Activated CD4-positive, alpha-beta T cell treated with anti-CD3 and anti-CD28 coated beads, Interleukin-2, amount 10 ng/mL, durations not matched to agents 24 days and 14 days (primary cell): ENCODE measurements at places on chromosomes 16 and 17. TPM values are rescaled to one million over a fixed set of nuclear protein-coding genes. Genes with fewer than 3 reads are reported as not detected.

- DNase-seq: no peak
- H3K27me3 ChIP-seq: no peaks in the 10 kb centered on the region
- peak overlapping the region; percentile 45 for H3K27ac ChIP-seq
- H3K36me3 ChIP-seq: peaks cover 66% of the 10 kb centered on the region
These were observed 3.3 kb downstream of the NLRP1 start for GRCh38 chr17:5580969-5581368.

DNA sequence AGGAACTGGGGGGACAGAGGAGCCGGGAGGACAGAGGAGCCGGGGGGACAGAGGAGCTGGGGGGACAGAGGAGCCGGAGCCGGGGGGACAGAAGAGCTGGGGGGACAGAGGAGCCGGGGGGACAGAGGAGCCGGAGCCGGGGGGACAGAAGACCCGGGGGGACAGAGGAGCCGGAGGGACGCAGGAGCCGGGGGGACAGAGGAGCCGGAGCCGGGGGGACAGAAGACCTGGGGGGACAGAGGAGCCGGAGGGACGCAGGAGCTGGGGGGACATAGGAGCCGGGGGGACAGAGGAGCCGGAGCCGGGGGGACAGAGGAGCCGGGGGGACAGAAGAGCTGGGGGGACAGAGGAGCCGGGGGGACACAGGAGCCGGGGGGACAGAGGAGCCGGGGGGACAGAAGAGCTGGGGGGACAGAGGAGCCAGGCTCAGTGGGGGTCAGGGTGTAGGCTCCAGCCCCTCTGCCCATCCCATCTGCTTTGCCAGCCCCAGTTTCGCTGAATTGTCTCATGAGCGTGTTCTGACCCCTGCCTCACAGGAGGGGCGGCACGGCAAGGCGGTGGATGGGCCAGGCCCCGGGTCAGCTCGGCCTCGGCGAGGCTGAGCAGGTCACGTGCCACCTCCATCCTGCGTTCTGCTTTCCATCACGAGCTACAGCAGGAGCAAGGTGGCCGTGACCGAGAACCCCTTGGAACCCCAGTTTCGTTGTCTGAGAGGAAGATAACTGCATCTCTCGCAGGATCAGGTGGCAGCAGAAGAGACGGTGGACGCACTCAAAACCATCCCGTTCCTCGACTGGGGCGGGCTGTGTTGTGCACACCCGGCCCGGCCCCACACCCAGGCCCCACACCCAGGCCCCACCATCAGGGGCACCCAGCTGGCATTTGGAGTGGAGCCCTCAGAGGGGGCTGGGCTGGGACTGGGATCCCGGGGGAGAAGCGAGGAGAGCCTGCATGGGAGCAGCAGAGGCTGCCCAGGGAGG, 26.1 kb upstream of the CBFA2T3 start:
- H3K4me3 ChIP-seq: no peak overlapping the region
- H3K36me3 ChIP-seq: no peaks in the 10 kb centered on the region
- peaks cover 20% of the 10 kb centered on the region for H3K27me3 ChIP-seq
- DNase-seq: no peak
- H3K4me1 ChIP-seq: peaks cover 3% of the 10 kb centered on the region

The PHF23 gene
- 46.2 and 51.7 TPM in 2 replicates for total RNA-seq

DNA sequence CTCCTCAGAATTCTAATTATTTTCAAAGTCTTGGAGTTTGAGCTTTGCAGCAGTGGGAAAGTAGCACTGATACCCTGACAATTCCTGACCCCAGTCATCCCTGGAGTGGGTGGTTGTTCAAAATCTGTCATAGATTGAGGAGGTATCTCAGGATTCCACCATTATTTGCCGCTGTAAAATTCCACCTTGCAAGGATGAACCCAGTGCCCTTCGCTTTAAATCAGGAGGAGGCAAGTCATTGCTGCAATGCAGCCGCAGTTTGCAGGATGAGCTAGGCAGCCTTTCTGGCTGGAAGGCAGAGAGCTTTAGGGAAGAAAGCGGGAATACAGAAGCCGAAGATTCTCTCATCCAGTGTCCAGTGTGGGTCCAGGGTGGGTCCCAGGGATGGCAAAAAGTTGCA, 296.9 kb downstream of the RBFOX1 start:
- no peaks in the 10 kb centered on the region for H3K27me3 ChIP-seq
- no peak overlapping the region for H3K4me3 ChIP-seq
- H3K27ac ChIP-seq: no peak overlapping the region

DNA sequence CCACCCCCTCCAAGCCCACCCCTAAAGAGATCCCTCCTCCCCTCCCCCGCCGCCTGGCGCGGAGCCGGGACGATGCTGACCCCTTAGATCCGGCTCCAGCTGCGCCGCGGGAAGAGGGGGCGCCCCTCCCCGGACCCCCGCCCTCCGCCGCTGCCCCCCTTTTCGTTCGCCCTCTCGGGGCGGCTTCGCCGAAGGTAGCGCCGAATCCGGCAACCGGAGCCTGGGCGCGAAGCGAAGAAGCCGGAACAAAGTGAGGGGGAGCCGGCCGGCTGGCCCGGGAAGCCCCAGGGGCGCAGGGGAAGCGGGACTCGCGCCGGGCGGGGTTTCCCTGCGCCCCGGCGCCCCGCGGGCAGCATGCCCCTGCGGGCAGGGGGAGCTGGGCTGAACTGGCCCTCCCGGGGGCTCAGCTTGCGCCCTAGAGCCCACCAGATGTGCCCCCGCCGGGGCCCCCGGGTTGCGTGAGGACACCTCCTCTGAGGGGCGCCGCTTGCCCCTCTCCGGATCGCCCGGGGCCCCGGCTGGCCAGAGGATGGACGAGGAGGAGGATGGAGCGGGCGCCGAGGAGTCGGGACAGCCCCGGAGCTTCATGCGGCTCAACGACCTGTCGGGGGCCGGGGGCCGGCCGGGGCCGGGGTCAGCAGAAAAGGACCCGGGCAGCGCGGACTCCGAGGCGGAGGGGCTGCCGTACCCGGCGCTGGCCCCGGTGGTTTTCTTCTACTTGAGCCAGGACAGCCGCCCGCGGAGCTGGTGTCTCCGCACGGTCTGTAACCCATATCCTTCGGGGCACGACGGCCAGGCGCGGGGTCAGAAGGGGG, 623 bp downstream of the CACNA1G start:
- H3K27ac ChIP-seq: no peak overlapping the region
- H3K4me1 ChIP-seq: peaks cover 14% of the 10 kb centered on the region
- peaks cover 70% of the 10 kb centered on the region for H3K27me3 ChIP-seq
- no peaks in the 10 kb centered on the region for H3K36me3 ChIP-seq
- no peak overlapping the region for H3K4me3 ChIP-seq
- peak; percentile 75 for DNase-seq

- no peak for DNase-seq
- H3K4me3 ChIP-seq: no peak overlapping the region
- no peaks in the 10 kb centered on the region for H3K27me3 ChIP-seq
These were observed 4.3 kb downstream of the GID4 start for GRCh38 chr17:18043491-18043890.

DNA sequence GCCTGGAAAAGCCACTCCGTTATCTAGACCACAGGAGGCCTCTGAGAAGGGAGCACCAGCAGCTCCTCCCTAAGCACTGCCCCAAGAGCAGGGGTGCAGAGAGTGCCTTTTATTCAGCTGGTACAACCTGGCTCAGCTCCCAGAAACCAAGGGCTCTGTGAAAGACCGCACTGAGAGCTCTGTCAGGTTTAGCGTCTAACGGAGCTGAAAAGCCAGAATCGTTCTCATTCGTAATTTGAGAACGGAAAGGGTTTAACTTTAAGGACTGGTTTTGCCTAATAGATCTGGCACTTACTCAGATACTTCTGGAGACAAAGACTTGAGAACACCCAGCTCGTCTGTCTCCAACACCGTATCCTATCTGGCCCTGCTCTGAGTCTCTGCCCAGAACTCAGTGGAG, 13.5 kb downstream of the MPG start:
- no peak overlapping the region for H3K27ac ChIP-seq
- peaks cover 19% of the 10 kb centered on the region for H3K36me3 ChIP-seq
- H3K4me3 ChIP-seq: no peak overlapping the region
- no peaks in the 10 kb centered on the region for H3K4me1 ChIP-seq
- H3K27me3 ChIP-seq: no peaks in the 10 kb centered on the region
- DNase-seq: no peak

The BORCS6 gene
- 4.7 and 5.7 TPM in 2 replicates for total RNA-seq

The RANBP10 gene
- 18.2 and 18.6 TPM in 2 replicates for total RNA-seq

DNA sequence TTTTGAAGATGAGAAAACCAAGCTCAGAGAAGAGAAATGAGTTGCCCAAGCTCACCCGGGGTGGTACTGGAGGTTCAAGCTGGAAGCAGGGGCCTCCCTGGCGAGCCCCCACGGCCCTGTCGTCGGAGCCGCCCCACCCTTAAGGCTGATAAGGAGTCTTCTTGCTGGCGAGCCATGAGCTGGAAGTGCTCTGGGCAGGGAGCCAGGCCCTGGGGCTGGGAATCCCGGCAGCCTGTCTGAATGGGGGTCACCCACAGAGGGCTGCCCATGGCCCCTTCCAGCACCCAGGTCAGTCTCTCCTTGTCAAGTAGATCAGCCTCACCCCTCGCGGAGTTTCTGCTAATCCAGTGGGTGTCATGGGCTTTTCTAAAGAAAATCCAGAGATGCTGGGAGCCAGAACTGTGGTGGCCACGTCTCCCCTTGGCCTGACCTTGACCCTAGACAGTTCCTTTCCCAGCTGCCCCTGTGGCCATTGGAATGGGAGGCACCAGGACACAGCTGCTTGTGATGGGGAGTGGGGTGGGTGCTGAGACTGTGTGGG, 1.2 kb upstream of the P2RX1 start:
- no peak overlapping the region for H3K4me3 ChIP-seq
- no peaks in the 10 kb centered on the region for H3K27me3 ChIP-seq
- peak overlapping the region; percentile 48 for H3K27ac ChIP-seq
- H3K4me1 ChIP-seq: peaks cover 18% of the 10 kb centered on the region
- DNase-seq: no peak

- H3K4me3 ChIP-seq: no peak overlapping the region
- H3K27ac ChIP-seq: no peak overlapping the region
- H3K27me3 ChIP-seq: peaks cover 3% of the 10 kb centered on the region
- no peaks in the 10 kb centered on the region for H3K36me3 ChIP-seq
These were observed 210.0 kb downstream of the C16orf95 start for GRCh38 chr16:87107201-87107600.

The EVI2B gene
- 16.6 and 18.7 TPM in 2 replicates for total RNA-seq

The GAST gene
- total RNA-seq: not detected in 2 replicates

DNA sequence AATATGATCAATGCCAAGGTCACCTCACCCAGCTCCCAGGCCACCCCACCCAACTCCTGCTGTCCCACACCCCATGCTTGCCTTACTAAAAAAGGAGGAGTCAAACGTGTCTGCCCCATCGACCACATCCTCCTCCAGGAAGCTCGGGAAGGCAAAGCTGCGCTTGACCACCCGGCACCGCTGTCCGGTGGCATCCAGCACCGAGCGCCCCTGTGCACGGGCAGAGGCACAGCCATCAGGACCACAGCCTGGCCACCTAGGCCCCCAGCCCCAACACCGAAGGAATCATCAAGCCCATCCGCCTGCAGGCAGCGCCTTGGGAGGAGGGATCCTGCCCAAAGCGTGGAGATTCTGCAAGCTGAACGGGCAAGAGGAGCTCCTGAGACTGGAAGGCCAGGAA, 10.2 kb downstream of the AANAT start:
- H3K4me1 ChIP-seq: peaks cover 1% of the 10 kb centered on the region
- peaks cover 35% of the 10 kb centered on the region for H3K36me3 ChIP-seq
- no peak overlapping the region for H3K4me3 ChIP-seq
- no peak overlapping the region for H3K27ac ChIP-seq
- no peak for DNase-seq

DNA sequence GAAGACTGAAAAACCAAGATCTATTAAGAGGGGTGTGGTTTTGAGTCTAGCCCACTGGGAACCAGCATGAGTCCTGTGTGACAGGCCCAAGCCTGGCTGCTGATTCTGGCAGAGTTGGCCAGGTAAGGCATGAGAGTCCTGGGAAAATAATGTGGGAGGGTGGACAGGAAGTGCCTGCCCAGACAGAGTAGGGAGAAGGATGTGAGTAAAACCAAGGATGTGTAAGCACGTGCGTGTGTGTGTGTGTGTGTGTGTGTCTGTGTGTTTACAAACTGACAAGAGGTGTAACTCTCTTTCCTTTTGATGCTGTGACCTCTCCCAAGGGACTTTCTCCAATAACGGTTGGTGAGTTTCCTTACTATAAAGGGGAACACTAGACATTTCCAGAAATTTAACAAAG, 15.6 kb upstream of the TEX2 start:
- no peak overlapping the region for H3K4me3 ChIP-seq
- H3K4me1 ChIP-seq: peaks cover 4% of the 10 kb centered on the region
- DNase-seq: no peak
- no peaks in the 10 kb centered on the region for H3K36me3 ChIP-seq
- H3K27me3 ChIP-seq: no peaks in the 10 kb centered on the region

The TNFRSF13B gene
- not detected in 2 replicates for total RNA-seq

GRCh38 chr16:56986361-56986760, 3.0 kb upstream of the NLRC5 start:
- H3K27ac ChIP-seq: peak overlapping the region; percentile 80
- no peak for DNase-seq
- peaks cover 69% of the 10 kb centered on the region for H3K36me3 ChIP-seq
- peak overlapping the region; percentile 97 for H3K4me3 ChIP-seq

DNA sequence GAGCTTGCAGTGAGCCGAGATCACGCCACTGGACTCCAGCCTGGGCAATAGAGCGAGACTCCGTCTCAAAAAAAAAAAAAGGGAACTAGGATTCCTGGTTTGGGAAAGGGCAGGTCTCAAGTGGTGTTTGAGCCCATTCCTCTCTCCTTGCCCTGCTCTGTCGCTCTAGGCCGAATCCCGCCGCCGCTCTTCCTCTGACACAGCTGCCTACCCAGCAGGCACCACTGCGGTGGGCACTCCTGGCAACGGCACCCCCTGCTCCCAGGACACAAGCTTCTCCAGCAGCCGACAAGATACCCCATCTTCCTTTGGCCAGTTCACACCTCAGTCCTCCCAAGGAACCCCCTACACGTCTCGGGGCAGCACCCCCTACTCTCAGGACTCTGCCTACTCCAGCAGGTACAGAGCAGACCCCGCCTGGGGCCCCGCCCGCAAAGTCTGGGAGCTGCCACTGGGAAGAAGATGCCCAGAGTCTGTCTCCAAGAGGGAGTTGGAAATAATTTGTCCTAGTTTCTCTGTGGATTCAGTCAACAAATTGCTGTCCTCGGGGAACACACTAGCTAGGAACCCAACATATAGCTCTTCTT, 6.5 kb downstream of the SETD1A start:
- H3K4me3 ChIP-seq: no peak overlapping the region
- no peak for DNase-seq
- H3K27ac ChIP-seq: no peak overlapping the region

- H3K36me3 ChIP-seq: no peaks in the 10 kb centered on the region
- no peaks in the 10 kb centered on the region for H3K4me1 ChIP-seq
- no peak overlapping the region for H3K4me3 ChIP-seq
These were observed 22.7 kb downstream of the WNT9B start for GRCh38 chr17:46873941-46874645.

- peak; percentile 63 for DNase-seq
- peak overlapping the region; percentile 88 for H3K27ac ChIP-seq
- peak overlapping the region; percentile 91 for H3K4me3 ChIP-seq
- H3K36me3 ChIP-seq: peaks cover 2% of the 10 kb centered on the region
- H3K4me1 ChIP-seq: peaks cover 15% of the 10 kb centered on the region
These were observed 3.0 kb upstream of the TAC4 start for GRCh38 chr17:49850772-49851386.

- no peak for DNase-seq
- no peaks in the 10 kb centered on the region for H3K27me3 ChIP-seq
- H3K27ac ChIP-seq: no peak overlapping the region
- H3K4me3 ChIP-seq: no peak overlapping the region
- peaks cover 24% of the 10 kb centered on the region for H3K4me1 ChIP-seq
- H3K36me3 ChIP-seq: peaks cover 10% of the 10 kb centered on the region
These were observed 33.0 kb upstream of the SEC14L1 start for GRCh38 chr17:77107506-77108433.

- no peak for DNase-seq
- no peak overlapping the region for H3K4me3 ChIP-seq
- peaks cover 4% of the 10 kb centered on the region for H3K27me3 ChIP-seq
- H3K27ac ChIP-seq: no peak overlapping the region
These were observed 42.7 kb upstream of the SMPD3 start for GRCh38 chr16:68490829-68491575.

- no peak overlapping the region for H3K4me3 ChIP-seq
- DNase-seq: no peak
- H3K27ac ChIP-seq: no peak overlapping the region
- H3K36me3 ChIP-seq: no peaks in the 10 kb centered on the region
These were observed 3.5 kb downstream of the CORO6 start for GRCh38 chr17:29619251-29619650.
